ENCODE measurements at places on chromosomes 11 and 22.

DNA sequence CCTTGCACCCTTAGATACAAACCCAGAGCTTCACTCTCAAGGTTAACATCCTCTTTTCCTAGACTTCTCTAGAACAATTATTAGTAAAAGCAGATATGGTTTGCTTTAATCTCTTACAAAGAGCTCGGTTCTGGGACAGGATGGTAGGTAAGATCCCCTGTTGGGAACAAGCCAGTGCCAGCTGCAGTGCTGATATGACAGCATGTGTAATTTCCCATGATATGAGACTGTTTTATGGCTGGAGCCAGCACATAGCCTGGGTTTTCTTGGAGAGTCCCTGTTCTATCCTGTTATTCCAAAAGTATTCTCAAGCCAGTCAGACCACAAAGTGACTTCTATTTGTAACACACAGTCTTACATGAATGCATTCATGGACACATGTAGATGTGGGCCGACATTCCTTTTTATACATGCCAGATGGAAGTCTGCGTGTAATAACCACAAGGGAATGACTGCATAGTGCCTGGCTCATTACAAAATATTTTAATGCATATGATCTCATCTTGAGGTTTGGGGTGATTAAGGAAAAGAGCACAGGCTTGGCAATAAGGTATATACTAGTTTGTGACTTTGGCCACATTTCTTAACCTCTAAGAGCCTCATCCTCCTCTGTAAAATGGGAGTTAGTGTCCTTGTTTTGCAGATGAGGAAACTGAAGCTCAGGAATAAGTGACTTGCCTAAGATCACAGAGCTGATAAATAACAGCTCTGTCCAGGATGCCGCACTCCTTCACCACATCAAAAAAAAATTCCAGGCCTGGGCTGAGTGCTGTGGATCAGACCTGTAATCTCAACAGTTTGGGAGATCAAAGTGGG lies 21.8 kb downstream of the CLMP start:
- no peak for DNase-seq

DNA sequence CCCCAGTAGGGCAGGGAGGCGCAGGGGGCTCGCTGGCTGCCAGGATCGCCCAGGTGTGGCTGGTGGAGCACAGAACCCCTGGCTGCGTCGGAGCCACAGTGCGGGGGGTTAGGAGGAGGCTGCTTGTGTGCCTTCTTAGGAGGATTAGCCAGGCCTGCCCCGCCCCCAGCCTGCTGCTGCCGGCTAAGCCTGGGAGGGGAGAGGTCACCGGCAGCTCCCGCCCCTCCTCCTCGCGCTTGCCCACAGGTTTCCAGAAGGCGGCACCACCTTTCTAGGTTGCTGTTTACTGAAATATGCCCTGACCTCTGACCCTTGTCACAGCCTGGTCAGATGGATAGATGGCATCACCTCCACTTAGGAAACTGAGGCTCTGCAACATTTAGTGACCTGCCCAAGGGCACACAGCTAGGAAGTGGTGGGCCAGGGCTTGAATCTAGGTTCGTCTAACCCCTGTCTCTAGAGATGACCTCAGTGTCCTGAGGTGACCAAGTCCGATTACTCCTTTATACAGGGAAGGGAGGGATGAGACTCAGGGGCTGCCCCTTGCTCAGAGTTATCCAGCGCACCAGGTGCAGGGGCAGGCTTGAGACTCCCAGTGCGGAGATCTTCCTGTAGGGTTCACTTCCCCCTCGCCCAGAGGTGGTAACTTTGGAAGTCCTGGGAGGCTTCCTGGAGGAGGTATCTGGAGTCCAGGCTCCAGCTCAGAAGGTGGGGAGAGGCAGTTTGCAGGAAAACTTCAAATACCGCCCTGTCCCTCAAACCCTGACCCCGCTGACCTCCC lies 44.0 kb downstream of the MYO7A start:
- no peak for DNase-seq

DNA sequence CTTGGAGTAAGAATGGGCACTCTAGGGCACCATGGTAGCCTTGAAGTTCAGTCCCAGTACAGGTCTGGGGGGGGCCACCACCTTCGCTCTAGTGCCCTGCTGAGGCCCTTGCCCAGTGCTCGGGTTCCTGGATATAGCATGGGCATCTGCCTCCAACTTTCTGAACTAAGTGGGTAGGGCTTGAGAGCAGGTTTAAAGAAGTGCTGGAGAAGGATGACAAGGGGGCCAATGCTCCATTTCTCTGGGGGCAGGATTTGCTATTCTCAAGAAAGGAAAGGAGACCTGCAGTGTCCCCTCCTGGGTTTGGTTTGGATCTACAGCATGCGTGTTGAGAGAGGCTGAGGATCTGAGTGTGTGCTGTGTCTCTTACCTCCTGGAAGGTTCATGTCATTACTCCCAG lies 82.2 kb upstream of the SUSD2 start:
- DNase-seq, result no peak

DNA sequence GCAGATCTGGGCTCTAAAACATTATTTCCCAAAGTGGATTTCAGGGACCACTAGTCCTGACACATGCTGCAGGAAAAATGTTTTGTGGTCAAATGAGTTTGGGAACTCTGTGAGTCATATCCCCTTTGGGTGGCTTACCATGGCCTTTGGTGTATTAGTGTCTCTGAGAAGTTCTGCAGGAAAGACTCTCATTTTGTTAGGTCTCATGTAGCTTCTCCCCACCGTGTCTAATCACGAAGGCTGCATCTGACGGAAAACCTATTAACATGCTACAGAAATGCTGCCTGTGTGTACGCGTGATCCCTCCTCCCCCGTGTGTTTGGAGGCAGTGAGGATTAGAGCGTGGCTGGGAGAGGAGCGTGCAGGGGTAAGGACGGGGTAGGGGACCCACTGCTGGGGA lies 191.7 kb downstream of the ST3GAL4 start:
- DNase-seq, result no peak

GRCh38 chr11:27717801-27718229 lies 17.6 kb upstream of the BDNF start:
- no peak for DNase-seq

DNA sequence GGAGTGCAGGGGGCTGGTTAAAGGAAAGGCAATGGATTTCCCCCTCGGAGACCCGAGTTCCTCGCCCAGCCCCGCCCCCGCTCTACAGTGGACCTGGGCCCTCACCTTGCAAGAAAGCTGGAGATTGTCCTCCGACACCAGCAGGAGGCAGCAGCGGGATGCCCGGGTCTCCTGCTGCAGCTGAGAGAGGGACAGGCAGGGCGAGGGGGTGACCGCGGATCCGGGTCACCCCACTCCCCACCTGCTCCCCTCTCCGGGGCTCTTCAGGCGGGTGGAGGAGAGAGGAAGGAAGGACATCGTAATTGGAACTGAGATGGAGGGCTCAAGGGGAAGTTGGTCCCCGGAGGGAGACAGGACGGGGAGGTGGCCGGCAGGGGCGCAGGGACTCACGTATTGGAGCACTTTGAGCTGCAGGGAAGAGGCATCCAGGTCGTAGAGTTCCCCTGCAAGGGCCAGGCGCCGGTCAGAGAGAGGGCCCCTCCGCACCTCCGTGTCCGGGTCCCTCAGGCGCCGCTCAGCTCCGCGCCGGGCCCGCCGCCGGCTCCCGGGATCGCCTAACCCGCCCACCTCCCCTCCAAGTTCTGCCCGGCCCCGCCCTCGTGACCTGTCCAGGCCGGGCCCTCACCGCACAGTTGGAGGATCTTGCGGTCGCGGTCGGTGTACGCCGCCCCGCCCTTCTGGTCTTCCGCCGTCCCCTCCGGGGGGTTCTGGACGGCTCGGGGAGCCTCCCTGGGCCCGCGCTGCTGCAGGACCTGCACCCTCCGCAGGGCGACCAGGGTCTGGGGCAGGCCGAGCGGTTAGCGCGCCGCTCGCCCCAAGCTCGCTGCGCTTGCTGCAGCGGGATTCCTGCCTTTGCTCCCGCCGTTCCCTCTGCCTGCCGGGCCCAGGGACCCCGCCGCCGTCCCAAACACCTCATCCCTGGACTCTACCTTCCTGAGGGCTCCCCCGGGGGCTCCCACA lies 84.1 kb downstream of the PDE2A start:
- DNase-seq, result peak; percentile 53
